ENCODE measurements at places on chromosomes 3 and 15.
A peak's percentile ranks its signal among the peaks of the same experiment; 100 is the strongest.

GRCh38 chr3:161474139-161474538 is 22.5 kb upstream of the OTOL1 start:
- no peak for DNase-seq

GRCh38 chr3:184277366-184277765 is 1.5 kb downstream of the ECE2 start:
- DNase-seq: no peak

DNA sequence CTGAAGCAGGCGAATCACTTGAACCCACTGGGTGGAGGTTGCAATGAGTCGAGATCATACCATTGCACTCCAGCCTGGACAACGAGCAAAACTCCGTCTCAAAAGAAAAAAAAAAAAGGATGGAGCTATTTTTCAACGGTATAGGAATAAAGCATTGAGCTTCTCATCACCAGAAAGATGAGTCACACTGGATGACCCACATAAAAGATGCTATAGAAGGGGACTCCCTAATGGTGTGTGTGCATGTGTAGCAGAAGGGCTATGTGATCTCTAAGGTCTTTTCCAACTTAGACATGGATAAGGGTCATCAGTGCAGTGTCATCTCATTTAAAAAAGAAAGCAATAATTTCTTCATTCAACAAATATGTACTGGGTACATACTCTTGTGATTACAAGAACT is 476.0 kb downstream of the MFSD1 start:
- DNase-seq: no peak

GRCh38 chr3:152109038-152109437 is 159.7 kb upstream of the MBNL1 start:
- DNase-seq: no peak

DNA sequence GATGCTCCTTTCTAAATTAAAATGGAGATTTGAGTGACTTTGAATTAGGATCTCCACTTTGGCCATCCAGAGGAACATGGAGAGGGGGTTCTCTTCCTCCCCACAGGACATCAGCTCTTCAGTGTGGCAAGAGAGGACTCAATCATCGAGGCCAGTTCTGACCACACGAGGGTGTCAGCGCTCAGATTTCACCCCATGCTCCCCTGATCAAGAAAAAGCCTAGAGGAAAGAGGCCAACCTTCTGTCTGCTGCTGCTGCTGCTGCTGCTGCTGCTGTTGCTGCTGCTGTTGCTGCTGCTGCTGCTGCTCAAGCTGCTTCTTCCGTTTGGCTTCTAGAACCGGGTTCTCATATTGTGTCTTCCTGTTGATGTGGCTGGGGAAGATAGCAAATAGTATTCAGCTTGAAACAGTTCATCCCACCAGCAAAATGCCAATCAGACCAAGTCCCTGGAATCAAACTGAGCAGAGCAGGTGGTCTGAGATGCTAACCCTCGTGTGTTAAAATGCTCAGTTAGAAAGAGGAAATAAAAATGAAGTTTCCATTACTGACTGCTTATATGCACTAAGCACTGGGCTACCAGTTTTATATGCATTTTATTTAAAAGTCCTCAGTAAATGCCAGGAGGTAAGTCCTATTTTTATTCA is 599.0 kb downstream of the MAGI1 start:
- DNase-seq: no peak

DNA sequence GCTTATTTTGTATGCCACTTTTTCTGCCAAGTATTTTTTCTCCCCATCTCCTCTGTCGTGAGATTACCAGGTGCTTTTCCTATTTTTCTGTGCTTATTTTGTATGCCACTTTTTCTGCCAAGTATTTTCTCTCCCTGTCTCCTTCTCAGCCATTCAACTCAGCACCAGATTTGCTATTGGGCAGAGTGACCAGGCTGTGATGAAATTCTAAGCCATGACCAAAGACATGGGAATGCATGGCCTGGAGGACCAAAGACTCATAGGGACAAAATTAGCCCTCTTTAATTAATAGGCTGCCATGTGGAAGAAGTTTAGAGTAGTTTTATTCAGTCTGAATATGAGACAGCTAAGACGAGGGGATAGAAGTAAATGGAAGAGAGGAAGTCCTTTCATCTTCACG is 257.4 kb downstream of the SQOR start:
- DNase-seq: no peak

GRCh38 chr15:94259863-94260262 is 28.5 kb downstream of the MCTP2 start:
- no peak for DNase-seq

GRCh38 chr3:172082269-172082668 is 42.9 kb downstream of the FNDC3B start:
- no peak for DNase-seq

DNA sequence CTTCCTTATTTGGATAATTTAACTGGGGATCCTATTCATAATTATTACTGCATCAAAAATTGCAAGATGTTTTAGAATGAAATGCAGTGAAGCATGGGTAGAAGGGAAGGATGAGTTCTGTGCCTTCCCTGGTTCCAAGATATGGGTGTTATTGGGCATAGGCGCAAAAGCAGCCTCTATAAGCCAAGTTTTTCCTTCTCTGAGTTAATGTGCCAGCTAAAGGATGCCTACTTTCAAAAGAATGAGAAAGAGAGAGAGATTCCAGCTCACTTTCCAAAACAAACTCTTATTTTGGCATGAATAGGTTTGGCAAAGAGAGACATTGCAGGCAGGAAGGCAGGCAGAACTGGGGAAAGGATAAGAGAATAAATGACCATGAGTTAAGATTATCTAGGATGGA is 270.2 kb downstream of the TAFA4 start:
- DNase-seq: no peak

GRCh38 chr15:49270541-49271421 is 100.7 kb downstream of the GALK2 start:
- DNase-seq: no peak

DNA sequence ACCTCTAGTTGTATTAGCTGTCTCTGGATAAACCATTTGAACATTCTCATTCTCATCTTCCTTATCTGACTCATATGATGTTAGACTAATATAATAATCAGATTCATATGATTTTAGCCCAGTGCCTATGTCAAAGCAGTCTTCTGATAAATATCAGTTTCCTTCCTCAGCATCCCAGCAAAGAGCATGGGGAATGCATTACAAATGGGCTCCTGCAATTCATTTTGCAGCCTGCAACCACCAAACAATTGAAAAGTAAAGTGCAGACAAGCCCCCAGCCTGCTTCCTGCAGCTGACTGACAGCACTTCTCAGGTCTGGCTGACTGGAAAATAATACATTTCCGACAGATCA is 78.2 kb upstream of the STAC start:
- no peak for DNase-seq

- DNase-seq: no peak
These were observed 5.8 kb upstream of the RARRES1 start for GRCh38 chr3:158737976-158738615.

GRCh38 chr3:101941318-101942040 is 92.2 kb downstream of the NFKBIZ start:
- DNase-seq: peak; percentile 77

DNA sequence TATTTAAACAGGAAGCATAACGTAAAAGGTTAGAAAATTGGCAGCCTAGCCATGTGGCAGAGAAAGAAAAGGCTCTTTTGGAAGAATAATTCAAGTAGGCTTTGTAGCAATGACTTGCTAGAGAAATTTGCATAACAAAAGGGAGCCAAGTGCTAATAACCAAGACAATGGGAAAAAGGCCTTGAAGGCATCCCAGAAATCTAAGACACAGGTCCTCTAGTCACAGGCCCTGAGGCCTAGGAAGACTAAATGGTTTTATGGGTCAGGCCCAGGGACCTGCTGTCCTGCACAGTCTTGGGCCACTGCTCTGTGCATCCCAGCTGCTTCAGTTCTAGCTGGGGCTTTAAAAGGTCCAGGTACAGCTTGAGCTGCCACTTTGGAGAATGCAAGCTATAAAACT is 78.5 kb downstream of the FGF7 start:
- no peak for DNase-seq

DNA sequence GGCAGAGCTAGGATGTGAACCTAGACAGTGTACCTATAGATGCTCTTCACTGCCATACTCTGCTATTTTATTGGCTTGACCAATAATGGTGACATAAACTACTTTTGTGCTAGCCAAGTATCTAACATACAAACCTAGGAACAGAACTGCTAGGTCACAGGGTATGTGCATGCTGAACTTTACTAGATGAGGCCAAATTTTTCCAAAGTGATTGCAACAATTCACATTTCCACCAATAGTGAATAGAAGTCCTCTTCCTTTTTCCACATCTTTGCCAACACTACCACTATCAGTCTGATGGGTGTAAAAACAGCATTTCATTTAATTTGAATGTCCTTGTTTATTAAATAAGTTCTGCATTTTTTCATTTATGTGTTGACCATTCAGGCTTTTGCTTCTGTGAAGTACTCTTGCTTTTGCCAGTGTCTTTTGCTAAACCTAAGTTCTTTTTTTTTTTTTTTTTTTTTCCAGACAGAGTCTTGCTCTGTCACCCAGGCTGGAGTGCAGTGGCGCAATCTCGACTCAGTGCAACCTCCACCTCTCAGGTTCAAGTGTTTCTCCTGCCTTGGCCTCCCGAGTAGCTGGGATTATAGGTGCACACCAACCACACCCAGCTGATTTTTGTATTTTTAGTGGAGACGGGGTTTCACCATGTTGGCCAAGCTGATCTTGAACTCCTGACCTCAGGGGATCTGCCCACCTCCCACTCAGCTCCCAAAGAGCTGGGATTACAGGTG is 54.1 kb downstream of the DCAF1 start:
- no peak for DNase-seq

DNA sequence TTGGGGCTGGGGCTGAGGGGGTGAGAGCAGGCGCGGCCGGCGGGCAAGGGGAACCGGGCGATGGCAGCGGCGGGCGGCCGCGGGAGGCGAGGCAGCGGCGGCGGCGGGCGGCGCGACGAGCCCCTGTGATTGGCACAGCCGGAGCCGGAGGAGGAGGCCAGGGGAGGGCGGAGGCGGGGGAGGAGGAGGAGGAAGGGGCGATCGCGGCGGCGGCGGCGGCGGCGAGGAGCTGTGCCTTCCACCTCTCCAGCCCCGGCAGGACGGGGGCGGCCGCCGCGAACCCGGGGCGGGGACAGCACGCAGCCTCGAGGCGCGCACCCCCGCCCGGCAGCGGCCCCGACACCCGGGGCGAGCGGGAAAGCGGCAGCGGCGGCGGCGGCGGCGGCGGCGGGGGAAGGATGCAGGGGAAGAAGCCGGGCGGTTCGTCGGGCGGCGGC is at the start of gene SLCO3A1:
Gene SLCO3A1, plus strand, starts transcription at position 198 of the 437 bp plus-strand sequence.
- DNase-seq: peak; percentile 44

- DNase-seq: no peak
These were observed 110.3 kb upstream of the TMEM108 start for GRCh38 chr3:132927896-132928295.
